Cerebellum (tissue), 4 donors: ENCODE measurements at places on chromosomes 2 and 18. TPM values are rescaled to one million over a fixed set of nuclear protein-coding genes. Genes with fewer than 3 reads are reported as not detected.

TMX3 gene
- total RNA-seq = 92.3 TPM

TFPI gene
- 40.3 TPM for total RNA-seq

MBP gene
- total RNA-seq = 22.5 TPM

POTEJ gene
- total RNA-seq = 0.45 TPM

ASIC4 gene
- total RNA-seq = 1.7 TPM

RND3 gene
- 101 TPM for total RNA-seq

MBD1 gene
- total RNA-seq = 57.1 TPM

AFF3 gene
- total RNA-seq = 69.8 TPM

CGREF1 gene
- 22.1 TPM for total RNA-seq

AMER3 gene
- total RNA-seq = 25.7 TPM

ZNF396 gene
- total RNA-seq = 3.8 TPM

OR6B3 gene
- total RNA-seq = not detected

IER3IP1 gene
- 20.2 TPM for total RNA-seq

PECR gene
- total RNA-seq = 50.7 TPM

CABYR gene
- total RNA-seq = 21.6 TPM

TCF4 gene
- 549 TPM for total RNA-seq

CFAP221 gene
- total RNA-seq = 5.6 TPM

ICOS gene
- not detected for total RNA-seq

CD8B2 gene
- not detected for total RNA-seq

LYPD1 gene
- total RNA-seq = 81.1 TPM

CCDC68 gene
- 0.82 TPM for total RNA-seq

LHCGR gene
- 1.5 TPM for total RNA-seq

LIMS3 gene
- 3.0 TPM for total RNA-seq

CD226 gene
- 1.1 TPM for total RNA-seq

UPP2 gene
- total RNA-seq = 0.27 TPM

SIX3 gene
- not detected for total RNA-seq

FAM237A gene
- total RNA-seq = not detected

TEKT4 gene
- total RNA-seq = 0.27 TPM

MAP2 gene
- total RNA-seq = 502 TPM

ALPI gene
- total RNA-seq = not detected

PRSS56 gene
- 0.18 TPM for total RNA-seq

TUBA4A gene
- 4.3 TPM for total RNA-seq

NFATC1 gene
- 2.7 TPM for total RNA-seq

BBS5 gene
- total RNA-seq = 17.1 TPM

ANKRD29 gene
- total RNA-seq = 9.5 TPM

ASPRV1 gene
- total RNA-seq = 5.6 TPM

UGT1A3 gene
- total RNA-seq = not detected

GCC2 gene
- 41.7 TPM for total RNA-seq

GNLY gene
- not detected for total RNA-seq

PJVK gene
- total RNA-seq = 3.3 TPM

NGEF gene
- 12.2 TPM for total RNA-seq

CPO gene
- not detected for total RNA-seq

DYNAP gene
- not detected for total RNA-seq

BMP10 gene
- total RNA-seq = not detected

CFAP53 gene
- total RNA-seq = 1.7 TPM

EGR4 gene
- total RNA-seq = 0.09 TPM

COL5A2 gene
- total RNA-seq = 35.2 TPM

CPLX4 gene
- 14.8 TPM for total RNA-seq

ATP6V1B1 gene
- not detected for total RNA-seq

SLC66A2 gene
- total RNA-seq = 26.4 TPM
